ENCODE measurements at places on chromosomes 2 and 18. TPM values are rescaled to one million over a fixed set of nuclear protein-coding genes. Genes with fewer than 3 reads are reported as not detected.
A peak's percentile ranks its signal among the peaks of the same experiment; 100 is the strongest.

TGFA gene
- 8.2 TPM for total RNA-seq

GKN2 gene
- total RNA-seq = 53.3 TPM

PLCD4 gene
- 1.1 TPM for total RNA-seq

CD8A gene
- total RNA-seq = 5.5 TPM

DNER gene
- total RNA-seq = 1.2 TPM

IL36G gene
- total RNA-seq = not detected

GRCh38 chr2:164651361-164651760 lies 30.1 kb upstream of the GRB14 start:
- no peaks in the 10 kb centered on the region for H3K4me1 ChIP-seq
- no peak overlapping the region for H3K27ac ChIP-seq
- H3K4me3 ChIP-seq = no peak overlapping the region

GRCh38 chr2:42095923-42096408 lies 48.1 kb downstream of the PKDCC start:
- H3K4me1 ChIP-seq = peaks cover 55% of the 10 kb centered on the region
- H3K4me3 ChIP-seq = no peak overlapping the region
- peak; percentile 82 for DNase-seq
- H3K27ac ChIP-seq = no peak overlapping the region
- no peaks in the 10 kb centered on the region for H3K36me3 ChIP-seq

- no peaks in the 10 kb centered on the region for H3K36me3 ChIP-seq
- no peak for DNase-seq
- H3K4me1 ChIP-seq = no peaks in the 10 kb centered on the region
- H3K27me3 ChIP-seq = no peaks in the 10 kb centered on the region
Measured at GRCh38 chr2:147829106-147829505, 15.7 kb upstream of the ACVR2A start.

- no peak overlapping the region for H3K27ac ChIP-seq
- H3K36me3 ChIP-seq = no peaks in the 10 kb centered on the region
- no peak for DNase-seq
Measured at GRCh38 chr2:11482473-11483035, 16.6 kb upstream of the E2F6 start.

DNA sequence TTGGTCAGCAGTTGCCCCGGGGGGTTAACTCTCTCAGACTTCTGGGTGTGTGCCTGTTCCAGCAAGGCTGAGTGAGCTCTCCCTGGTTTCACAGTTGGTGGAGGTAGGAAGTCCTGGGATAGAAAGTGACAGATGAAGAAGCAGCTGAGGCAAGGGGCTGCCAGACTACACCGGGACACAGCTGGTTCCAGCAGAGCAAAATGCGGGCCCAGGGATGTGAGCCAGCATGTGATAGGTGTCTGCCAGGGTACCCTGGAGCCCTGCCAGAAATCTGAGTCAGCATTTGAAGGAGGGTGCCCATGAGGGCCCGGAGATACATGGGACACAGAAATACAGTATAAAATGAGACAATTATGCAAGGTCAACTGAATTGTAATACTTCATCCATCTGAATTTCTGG lies 79.3 kb upstream of the LGALSL start:
- no peaks in the 10 kb centered on the region for H3K4me1 ChIP-seq
- H3K36me3 ChIP-seq = no peaks in the 10 kb centered on the region
- H3K27me3 ChIP-seq = no peaks in the 10 kb centered on the region
- DNase-seq = no peak
- H3K27ac ChIP-seq = no peak overlapping the region

DNA sequence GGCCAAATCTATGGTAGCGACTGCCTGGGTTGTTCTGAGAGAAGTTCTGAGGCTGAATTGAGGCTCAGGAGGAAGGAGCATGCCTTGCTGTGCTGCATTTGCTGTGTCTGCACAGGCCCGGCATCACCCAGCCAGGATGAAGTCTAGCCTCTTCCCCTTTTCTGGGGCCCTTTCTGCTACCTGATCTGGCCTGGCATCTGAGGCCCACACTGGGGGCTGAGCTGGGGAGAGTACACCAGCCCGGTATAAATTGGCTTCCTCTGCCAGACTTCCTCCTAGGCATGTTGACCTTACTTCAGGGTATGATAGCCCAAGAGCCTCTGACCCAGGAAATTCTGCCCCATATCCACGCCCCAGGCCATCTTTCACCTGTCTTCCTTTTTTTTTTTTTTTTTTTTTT lies 30.0 kb downstream of the MRPL35 start:
- no peaks in the 10 kb centered on the region for H3K27me3 ChIP-seq

GRCh38 chr18:70432804-70433400 lies 144.1 kb downstream of the SOCS6 start:
- H3K4me3 ChIP-seq = no peak overlapping the region
- H3K27me3 ChIP-seq = no peaks in the 10 kb centered on the region
- no peaks in the 10 kb centered on the region for H3K36me3 ChIP-seq
- H3K27ac ChIP-seq = no peak overlapping the region
